ENCODE measurements at places on chromosomes 2 and 18.

- DNase-seq: no peak
Observed at GRCh38 chr2:120926463-120927264, 191.0 kb downstream of the GLI2 start.

DNA sequence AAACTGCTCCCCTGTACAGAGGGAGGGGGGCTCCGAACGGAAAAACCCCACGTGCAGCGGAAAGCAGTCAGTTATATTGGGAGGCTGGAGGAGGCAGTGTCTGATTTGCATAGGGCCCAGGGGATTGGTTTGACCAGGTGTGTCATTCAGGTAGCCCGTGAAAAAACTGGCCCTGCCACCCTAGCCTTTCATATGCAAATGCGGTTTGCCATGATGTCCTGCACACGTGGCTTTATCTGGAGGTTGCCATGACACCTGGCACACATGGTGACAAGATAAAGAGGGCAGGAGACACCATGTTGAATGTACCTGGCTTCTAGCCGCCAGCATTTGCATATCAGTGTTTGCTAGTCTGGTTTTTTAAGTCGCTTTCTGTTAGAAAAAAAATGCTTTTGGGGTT, 20.5 kb downstream of the SLC25A52 start:
- no peak for DNase-seq

- DNase-seq: no peak
Observed at GRCh38 chr18:68965817-68966216, 167.9 kb downstream of the CCDC102B start.

GRCh38 chr2:169452080-169452479, 27.2 kb upstream of the BBS5 start:
- DNase-seq: no peak

- no peak for DNase-seq
Observed at GRCh38 chr18:48256848-48257247, 152.3 kb downstream of the ZBTB7C start.

GRCh38 chr18:13366962-13367892, 148.7 kb downstream of the LDLRAD4 start:
- DNase-seq: no peak

DNA sequence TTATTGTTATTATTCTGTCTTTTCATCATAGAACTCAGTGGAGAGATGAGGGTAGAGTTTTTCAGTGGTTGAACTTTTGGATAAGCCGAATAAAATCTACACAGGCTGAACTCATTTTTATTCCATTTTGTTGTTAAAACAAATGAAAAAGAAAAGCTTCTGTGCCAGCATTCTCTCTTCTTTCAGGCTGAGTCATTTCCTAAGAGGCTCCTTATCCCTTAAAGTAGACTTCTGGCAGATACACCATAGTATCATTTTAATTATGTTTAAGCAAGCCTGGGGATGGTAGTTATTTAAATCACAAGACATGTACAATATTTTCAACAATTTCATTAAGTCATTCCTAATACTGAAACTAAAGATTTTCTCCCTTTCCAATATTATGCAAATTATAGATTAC, 1364.0 kb upstream of the NRXN1 start:
- no peak for DNase-seq

- no peak for DNase-seq
Observed at GRCh38 chr2:190182071-190182524, 119.6 kb upstream of the MSTN start.

- DNase-seq: no peak
Observed at GRCh38 chr2:136141510-136142149, 23.7 kb upstream of the CXCR4 start.

GRCh38 chr2:164044622-164045021, 308.8 kb upstream of the FIGN start:
- no peak for DNase-seq

DNA sequence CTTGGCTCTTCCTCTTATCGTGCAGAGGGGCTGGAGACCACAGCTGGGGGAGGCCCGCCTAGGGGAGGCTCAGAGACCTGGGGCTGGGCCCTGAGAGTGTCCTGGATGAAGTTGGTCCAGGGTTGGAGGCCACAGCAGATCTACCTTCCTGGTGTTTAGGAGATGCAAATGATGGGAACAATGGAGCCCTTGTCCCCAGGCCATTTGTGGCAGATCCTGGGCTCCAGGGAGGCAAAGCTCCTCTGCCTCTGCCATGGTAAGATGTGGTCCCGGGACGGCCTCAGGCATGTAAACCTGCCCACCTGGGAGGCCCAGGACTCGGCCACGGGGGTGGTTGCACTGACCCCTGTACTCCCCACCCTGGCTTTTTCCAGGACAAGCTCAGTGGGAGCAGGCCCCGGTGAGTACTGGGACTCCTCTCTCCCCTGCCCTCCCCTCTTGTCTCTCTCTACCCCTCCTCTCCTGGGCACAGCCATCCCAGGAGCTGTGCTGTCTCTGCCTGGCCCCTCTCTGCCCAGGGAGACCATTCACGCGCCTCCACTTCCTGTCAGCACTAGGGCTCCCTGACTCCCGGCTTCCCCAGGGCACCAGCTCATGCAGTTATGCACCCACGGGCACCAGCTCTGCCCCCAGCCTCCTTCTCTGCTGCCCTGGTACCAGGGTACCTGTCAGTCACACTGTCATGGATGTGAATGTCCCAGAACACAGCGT, 10.9 kb downstream of the SH2D6 start:
- DNase-seq: no peak
